ENCODE measurements at places on chromosomes 7 and 10. TPM values are rescaled to one million over a fixed set of nuclear protein-coding genes. Genes with fewer than 3 reads are reported as not detected.

The YAE1 gene
- 12.7 TPM for polyA plus RNA-seq

The GRID1 gene
- not detected for polyA plus RNA-seq

The PPP1R17 gene
- polyA plus RNA-seq, result not detected

The HOXA7 gene
- polyA plus RNA-seq, result not detected

The PANK1 gene
- 0.16 TPM for polyA plus RNA-seq

The GHRHR gene
- polyA plus RNA-seq, result not detected

The TEX36 gene
- polyA plus RNA-seq, result not detected

The PKD2L1 gene
- polyA plus RNA-seq, result not detected

The BPGM gene
- polyA plus RNA-seq, result 26.8 TPM

The ENO4 gene
- polyA plus RNA-seq, result not detected

The KLF14 gene
- polyA plus RNA-seq, result not detected

The CAMK2B gene
- polyA plus RNA-seq, result not detected

The CRYGN gene
- polyA plus RNA-seq, result 0.41 TPM

The NEUROD6 gene
- polyA plus RNA-seq, result not detected

GRCh38 chr7:157739650-157740049 is 402.8 kb downstream of the DNAJB6 start:
- H3K36me3 ChIP-seq, result no peaks in the 10 kb centered on the region
- no peaks in the 10 kb centered on the region for H3K27me3 ChIP-seq
- H3K27ac ChIP-seq, result no peak overlapping the region
- no peak overlapping the region for H3K4me3 ChIP-seq

- peak overlapping the region; percentile 64 for H3K4me3 ChIP-seq
- DNase-seq, result no peak
- no peaks in the 10 kb centered on the region for H3K27me3 ChIP-seq
- peaks cover 28% of the 10 kb centered on the region for H3K36me3 ChIP-seq
- peak overlapping the region; percentile 92 for H3K27ac ChIP-seq
- H3K4me1 ChIP-seq, result peaks cover 17% of the 10 kb centered on the region
Measured at GRCh38 chr7:135169964-135170273, 588 bp downstream of the CYREN start.

- H3K4me3 ChIP-seq, result no peak overlapping the region
- no peaks in the 10 kb centered on the region for H3K4me1 ChIP-seq
- H3K27me3 ChIP-seq, result no peaks in the 10 kb centered on the region
- no peak overlapping the region for H3K27ac ChIP-seq
Measured at GRCh38 chr7:132246591-132246990, 329.7 kb downstream of the PLXNA4 start.

- no peaks in the 10 kb centered on the region for H3K27me3 ChIP-seq
- no peak overlapping the region for H3K27ac ChIP-seq
Measured at GRCh38 chr10:50404021-50404773, 152.9 kb upstream of the ASAH2 start.

- DNase-seq, result peak; percentile 10
- no peaks in the 10 kb centered on the region for H3K36me3 ChIP-seq
- peak within 1 kb of the TSS; percentile 24 for H3K4me3 ChIP-seq
- peak within 1 kb of the TSS; percentile 31 for H3K27ac ChIP-seq
Measured at GRCh38 chr7:101817471-101818286, at the start of gene CUX1. CUX1 (plus strand) TSS chr7:101817626; CDS start chr7:101817640, 14 bp downstream.

DNA sequence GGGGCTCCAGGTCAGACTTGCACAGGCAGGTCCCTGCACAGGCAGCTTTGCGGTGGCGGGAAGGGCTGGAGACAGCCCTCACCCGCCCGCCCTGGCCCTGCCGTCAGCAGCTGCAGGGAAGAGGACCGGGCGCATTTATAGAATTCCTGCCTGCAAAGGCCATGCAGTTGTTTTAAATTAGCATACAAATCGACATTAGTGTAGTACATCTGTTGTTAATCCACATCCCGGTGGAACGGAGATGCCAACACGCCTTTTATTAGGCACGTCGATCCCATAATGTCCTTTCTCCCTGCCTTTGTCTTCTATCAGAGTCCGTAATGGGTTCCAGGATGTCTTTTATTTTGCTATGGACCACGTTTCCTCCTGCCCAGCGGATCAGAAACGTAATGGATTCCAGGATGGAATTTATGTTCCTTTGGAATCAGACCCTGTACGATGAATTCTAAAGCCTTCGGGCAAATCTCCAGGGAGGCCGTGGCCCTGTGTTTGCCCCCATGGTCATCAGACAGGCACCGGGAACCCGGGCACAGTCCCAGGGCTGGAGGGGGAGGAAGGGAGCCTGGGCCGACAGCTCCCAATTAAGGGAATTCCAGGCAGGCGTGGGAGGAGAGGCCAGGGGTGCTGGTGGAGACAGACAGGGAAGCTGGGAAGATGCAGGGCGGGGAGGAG is 123.9 kb downstream of the COL26A1 start:
- no peak overlapping the region for H3K4me3 ChIP-seq
- H3K36me3 ChIP-seq, result no peaks in the 10 kb centered on the region
- no peaks in the 10 kb centered on the region for H3K27me3 ChIP-seq
- DNase-seq, result no peak
- H3K4me1 ChIP-seq, result no peaks in the 10 kb centered on the region

- no peaks in the 10 kb centered on the region for H3K36me3 ChIP-seq
- no peak for DNase-seq
- H3K4me1 ChIP-seq, result no peaks in the 10 kb centered on the region
- no peak overlapping the region for H3K27ac ChIP-seq
Measured at GRCh38 chr10:52956861-52957260, 184.3 kb upstream of the MBL2 start.

- DNase-seq, result no peak
- H3K4me1 ChIP-seq, result no peaks in the 10 kb centered on the region
Measured at GRCh38 chr7:19900118-19900517, 126.7 kb upstream of the TMEM196 start.

GRCh38 chr7:107364787-107365186 is 105.1 kb upstream of the GPR22 start:
- no peak for DNase-seq
- no peak overlapping the region for H3K27ac ChIP-seq
- H3K4me1 ChIP-seq, result no peaks in the 10 kb centered on the region
- no peak overlapping the region for H3K4me3 ChIP-seq
- no peaks in the 10 kb centered on the region for H3K27me3 ChIP-seq

DNA sequence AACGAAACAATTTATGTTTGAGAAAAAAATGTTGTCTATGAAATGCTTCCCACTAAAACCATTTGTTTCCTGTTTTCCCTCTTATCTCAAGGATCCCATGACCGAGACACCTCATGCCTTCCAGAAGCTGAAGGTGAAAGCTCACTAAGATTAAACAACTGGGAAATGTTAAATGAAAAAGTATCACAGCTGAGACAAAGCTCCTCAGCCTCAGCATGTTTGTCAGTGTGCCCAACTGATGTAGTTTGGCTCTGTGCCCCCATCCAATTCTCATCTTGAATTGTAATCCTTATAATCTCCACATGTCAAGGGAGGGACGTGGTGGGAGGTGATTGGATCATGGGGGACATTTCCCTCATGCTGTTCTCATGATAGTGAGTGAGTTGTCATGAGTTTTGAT is 327.3 kb downstream of the HTR7 start:
- no peaks in the 10 kb centered on the region for H3K4me1 ChIP-seq
- no peaks in the 10 kb centered on the region for H3K27me3 ChIP-seq
- DNase-seq, result no peak
- H3K4me3 ChIP-seq, result no peak overlapping the region
- H3K27ac ChIP-seq, result no peak overlapping the region

- DNase-seq, result no peak
- no peak overlapping the region for H3K4me3 ChIP-seq
- H3K36me3 ChIP-seq, result no peaks in the 10 kb centered on the region
- H3K27me3 ChIP-seq, result no peaks in the 10 kb centered on the region
- no peak overlapping the region for H3K27ac ChIP-seq
Measured at GRCh38 chr10:69446650-69447151, 4.6 kb upstream of the TSPAN15 start.

GRCh38 chr7:126780993-126781392 is 471.7 kb downstream of the GRM8 start:
- H3K27me3 ChIP-seq, result no peaks in the 10 kb centered on the region
- H3K4me3 ChIP-seq, result no peak overlapping the region
- no peaks in the 10 kb centered on the region for H3K4me1 ChIP-seq
- H3K27ac ChIP-seq, result no peak overlapping the region
- DNase-seq, result no peak
- no peaks in the 10 kb centered on the region for H3K36me3 ChIP-seq

DNA sequence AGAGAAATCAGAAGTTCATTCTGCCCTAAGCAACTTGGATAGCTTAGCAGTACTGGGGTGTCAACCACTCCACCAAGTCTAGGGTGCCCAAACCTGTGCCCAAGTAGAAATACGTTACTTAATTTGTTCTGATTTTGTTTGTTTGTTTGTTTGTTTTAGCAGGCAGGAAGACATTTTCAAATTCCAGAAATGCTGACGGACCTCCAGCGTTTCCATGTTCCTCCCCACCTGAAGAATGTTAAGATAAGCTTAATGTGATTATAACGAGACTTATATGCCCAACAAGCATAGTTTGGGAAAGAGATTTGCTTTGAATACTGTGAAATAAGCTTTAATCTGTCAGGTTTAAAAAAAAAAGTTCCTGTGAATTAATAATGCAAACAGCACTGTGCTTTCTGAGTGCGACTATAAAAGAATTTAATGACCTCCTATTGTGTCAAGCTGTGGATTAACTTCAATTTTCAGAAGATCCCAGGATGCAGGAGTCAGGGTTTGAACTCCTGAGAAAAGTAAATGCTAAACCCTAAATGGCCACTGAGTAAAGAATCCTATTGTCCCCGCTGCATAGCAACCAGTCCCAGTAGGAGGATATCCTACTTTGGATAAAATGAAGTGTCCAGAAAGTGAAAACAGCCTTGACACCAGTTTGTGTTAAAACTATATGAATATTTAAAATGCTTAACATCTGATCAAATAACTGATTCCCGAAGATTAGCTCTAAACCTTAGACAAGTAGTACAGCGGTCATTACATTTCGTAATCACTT is 56.5 kb downstream of the LYZL1 start:
- no peaks in the 10 kb centered on the region for H3K27me3 ChIP-seq
- no peak for DNase-seq
- no peaks in the 10 kb centered on the region for H3K36me3 ChIP-seq
- H3K4me3 ChIP-seq, result no peak overlapping the region
- no peak overlapping the region for H3K27ac ChIP-seq
- no peaks in the 10 kb centered on the region for H3K4me1 ChIP-seq

DNA sequence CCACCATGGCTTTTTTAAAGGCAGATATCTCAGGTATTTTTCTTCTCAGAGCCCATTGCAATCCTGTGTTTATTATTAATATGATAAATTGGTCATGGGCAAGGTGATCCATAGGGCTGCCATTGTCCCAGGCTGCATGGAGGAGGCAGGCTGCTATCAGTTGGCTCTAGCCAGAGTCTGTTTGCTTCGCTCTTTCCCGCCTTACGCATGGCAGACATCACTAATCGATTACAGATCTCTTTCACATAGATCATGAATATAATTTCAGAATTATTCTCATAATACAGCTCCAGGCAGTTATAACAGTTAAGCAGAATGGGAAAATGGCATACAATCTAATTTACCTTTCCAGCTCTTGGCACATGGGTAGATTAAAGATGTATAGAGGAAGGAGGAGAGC is 30.4 kb upstream of the HABP2 start:
- DNase-seq, result no peak
- no peaks in the 10 kb centered on the region for H3K36me3 ChIP-seq
- H3K4me1 ChIP-seq, result no peaks in the 10 kb centered on the region
- no peak overlapping the region for H3K27ac ChIP-seq

DNA sequence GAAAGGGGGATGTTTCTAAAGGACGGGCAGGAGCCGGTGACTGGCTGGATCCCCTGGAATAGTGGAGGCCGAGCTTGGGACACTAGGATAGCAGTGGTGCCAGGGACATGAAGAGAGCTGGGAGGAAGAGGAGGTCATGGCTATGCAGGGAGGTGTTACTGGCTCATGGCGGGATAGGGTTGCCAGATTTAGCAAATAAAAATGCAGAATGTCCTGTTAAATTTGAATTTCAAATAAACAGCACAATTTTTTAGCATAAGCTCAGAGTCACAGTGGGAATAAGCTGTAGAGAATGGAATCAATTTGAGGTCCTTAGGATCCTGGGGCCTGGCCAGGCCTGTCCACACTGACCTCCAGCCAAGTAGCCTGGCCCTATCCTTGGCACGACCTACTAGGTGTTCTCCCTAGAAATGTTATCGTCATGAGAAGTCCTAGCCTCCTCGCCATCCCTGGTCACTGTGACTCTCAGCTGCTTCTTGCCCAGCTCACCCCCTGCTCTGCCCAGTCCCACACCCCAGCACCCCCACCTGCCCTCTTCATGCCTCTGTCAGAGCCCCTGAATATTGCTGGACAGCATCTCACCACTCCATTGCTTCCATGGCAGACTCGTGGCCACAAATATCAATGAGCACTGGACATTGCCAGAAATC is 7.6 kb upstream of the KCP start:
- no peaks in the 10 kb centered on the region for H3K4me1 ChIP-seq
- no peak overlapping the region for H3K4me3 ChIP-seq
- no peaks in the 10 kb centered on the region for H3K36me3 ChIP-seq
- no peak overlapping the region for H3K27ac ChIP-seq
- no peak for DNase-seq

GRCh38 chr7:126052229-126052628 is 1122.6 kb upstream of the POT1 start:
- H3K27me3 ChIP-seq, result no peaks in the 10 kb centered on the region
- DNase-seq, result no peak
- H3K4me1 ChIP-seq, result no peaks in the 10 kb centered on the region

- no peaks in the 10 kb centered on the region for H3K4me1 ChIP-seq
- peaks cover 21% of the 10 kb centered on the region for H3K27me3 ChIP-seq
- H3K27ac ChIP-seq, result no peak overlapping the region
- H3K4me3 ChIP-seq, result no peak overlapping the region
Measured at GRCh38 chr7:21253740-21254687, 173.9 kb upstream of the SP4 start.

DNA sequence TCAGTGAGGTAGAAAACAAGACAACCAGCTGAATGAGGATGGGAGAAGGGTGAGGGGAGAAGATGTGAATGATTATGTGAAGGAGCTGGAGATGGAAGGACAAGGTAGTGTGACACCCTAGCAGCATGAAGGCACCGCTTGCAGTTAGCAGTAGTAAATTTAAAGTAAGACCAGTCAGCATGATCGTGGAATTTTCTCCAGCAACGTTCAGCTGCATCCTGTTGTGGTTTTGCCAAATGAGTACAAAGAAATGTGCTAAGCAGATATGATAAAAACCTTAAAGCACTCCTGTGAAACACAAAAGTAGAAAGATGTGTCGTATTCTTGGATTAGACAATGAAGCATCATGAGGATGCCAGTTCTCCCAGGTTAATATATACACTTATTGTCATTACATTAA is 34.1 kb upstream of the IFRD1 start:
- no peak overlapping the region for H3K4me3 ChIP-seq
- no peaks in the 10 kb centered on the region for H3K27me3 ChIP-seq
- H3K4me1 ChIP-seq, result no peaks in the 10 kb centered on the region
- DNase-seq, result no peak
- no peak overlapping the region for H3K27ac ChIP-seq

DNA sequence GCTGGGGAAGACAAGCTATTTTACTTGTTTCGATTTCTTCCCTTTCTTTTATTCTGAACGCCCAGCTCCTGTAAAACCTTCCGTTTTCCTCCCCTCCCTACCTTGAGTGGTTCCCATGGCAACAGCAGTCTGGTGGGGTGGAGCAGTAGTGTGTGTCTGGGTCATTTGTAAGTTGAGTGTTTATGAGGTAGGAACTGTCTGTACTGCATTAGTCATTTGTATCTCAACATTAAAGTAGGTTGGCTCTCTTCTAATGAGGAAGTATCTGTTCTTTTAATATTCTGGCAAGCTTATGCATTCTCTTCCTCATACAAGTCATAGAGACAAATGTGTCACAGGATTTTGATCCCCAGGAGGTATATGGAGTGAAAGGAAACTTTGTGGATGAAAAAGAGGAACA is 85.3 kb upstream of the CCDC6 start:
- no peak for DNase-seq
- no peaks in the 10 kb centered on the region for H3K36me3 ChIP-seq
- H3K27me3 ChIP-seq, result no peaks in the 10 kb centered on the region
- no peak overlapping the region for H3K4me3 ChIP-seq
- no peaks in the 10 kb centered on the region for H3K4me1 ChIP-seq
- H3K27ac ChIP-seq, result no peak overlapping the region

Data from CD8-positive, alpha-beta memory T cell (primary cell).